ENCODE measurements at places on chromosomes 1 and 21.

- no peak for DNase-seq
Measured at GRCh38 chr1:109917768-109918606, 7.3 kb downstream of the CSF1 start.

DNA sequence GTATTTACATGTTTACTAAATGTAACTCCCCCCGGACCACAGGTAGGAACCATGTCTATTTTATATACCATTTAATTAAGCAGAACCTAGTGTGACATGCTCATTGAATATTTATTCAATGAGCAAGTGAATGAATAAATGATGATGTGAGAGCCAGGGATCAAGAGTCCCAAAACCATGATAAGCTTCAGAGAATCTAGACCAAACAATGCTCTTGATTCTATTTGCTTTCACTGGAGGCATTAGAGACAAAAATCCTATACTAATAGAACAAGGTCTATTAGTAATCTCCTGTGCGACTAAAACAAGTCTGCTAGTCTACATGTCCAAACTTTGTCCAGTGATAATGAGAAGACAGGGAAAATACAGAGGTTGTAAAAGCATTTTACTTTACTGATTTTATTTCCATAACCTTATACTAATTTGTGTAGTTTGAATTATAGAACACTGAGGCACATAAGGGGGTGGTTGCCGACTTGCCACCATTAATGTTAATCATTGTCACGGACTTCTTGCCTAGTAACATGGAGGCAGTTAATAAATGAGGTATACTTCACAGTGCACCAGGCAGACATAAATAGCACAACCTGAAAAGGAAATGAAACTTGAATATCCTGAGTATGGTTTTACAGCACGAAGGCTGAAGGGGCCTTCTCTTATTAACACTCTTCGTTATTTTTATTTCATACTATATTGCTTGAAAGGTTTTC is 69.8 kb downstream of the TBX15 start:
- DNase-seq = no peak

DNA sequence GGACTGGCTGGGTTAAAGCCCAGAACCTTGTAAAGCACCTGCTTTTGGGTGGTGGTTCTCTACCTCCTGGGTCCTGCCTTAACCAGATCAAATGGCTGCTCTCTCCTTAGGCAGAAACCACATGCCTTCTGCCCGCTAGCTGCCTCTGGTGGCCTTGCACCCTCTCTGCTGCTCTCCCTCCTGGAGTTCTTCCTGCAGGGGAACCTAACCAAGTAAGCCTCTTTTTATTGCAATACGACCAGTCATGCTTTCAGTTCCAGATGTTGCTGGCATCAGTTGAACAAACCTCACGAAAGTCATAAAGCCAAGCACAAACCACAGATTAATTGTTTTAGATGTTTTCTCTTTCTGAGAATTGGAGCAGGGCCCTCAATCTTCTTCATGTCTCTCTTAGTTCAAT is 118.9 kb downstream of the GDAP2 start:
- DNase-seq = no peak

DNA sequence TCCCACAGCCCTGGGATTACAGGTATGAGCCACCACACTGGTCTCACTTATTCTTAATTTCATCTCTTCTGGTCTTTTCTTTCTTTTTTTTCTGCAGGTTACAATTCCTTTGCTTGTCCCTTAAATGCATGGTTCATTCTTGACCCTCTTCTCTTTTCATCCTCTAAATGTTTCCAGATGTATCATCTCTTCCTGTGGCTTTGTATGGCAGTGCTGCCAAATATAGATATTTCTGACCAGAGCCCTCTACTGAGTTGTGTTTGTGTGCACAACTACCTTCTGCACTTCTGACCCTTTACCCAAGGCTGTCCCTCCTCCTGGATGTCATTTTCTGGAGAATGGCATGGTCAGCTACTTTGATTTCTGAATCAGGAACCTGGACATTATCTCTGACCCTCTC is 32.5 kb downstream of the OLFML3 start:
- DNase-seq = no peak

DNA sequence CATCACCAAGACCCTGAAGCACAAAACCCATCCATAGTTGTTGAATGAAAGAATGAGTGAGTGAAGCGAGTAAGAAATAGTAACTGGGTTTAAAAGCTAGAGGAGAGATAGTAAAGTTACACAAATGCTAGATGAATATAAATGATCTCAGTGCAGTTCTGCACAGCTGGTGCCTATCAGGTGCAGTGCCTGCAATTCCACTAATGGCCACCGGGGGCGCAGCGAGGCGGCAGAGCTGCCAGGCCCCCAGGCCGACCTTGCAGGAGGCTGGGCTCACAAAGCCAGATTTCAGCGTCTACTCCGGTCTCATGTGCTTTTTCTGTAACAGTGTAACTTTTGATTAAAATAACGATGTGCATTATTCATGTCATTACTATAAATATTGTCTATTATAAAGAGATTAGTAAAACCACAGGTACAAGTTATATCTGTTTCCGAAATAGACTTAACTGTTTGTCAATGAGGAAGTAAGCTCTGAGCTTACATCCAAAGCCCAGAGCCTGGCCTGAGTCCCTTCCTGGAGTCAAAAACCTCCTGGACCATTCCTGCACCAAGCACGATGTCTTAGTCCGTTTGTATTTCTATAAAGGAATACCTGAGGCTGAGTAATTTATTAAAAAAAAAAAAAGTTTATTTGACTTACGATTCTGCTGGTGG is 477.6 kb downstream of the NPHP4 start:
- DNase-seq = no peak

Measured in NCI-H524 treated with DMSO at 0.1 percent for 48 hours (cell line).